ENCODE measurements at places on chromosomes 16 and 17.

DNA sequence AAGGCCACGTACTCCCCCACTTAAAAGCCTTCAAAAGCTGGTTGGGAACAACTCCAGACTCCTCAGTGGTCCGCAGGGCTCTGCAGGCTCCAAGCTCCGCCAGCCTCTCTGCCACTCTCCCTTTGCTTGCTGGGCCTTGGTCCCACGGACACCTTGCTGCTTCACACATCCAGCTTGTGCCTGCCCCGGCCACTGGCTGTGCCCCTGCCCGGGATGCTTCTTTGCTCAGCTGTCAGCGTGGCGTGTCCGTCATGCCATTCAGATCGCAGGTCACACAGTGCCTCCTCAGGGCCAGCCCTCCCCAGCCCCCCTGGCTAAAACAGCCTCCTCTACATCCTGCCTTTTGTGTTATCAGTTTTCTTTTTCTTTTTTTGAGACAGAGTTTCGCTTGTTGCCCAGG lies 11.8 kb downstream of the ASPHD1 start:
- no peak for DNase-seq

- no peak for DNase-seq
These were observed 619 bp upstream of the TMEM92 start for GRCh38 chr17:50273654-50274040.

DNA sequence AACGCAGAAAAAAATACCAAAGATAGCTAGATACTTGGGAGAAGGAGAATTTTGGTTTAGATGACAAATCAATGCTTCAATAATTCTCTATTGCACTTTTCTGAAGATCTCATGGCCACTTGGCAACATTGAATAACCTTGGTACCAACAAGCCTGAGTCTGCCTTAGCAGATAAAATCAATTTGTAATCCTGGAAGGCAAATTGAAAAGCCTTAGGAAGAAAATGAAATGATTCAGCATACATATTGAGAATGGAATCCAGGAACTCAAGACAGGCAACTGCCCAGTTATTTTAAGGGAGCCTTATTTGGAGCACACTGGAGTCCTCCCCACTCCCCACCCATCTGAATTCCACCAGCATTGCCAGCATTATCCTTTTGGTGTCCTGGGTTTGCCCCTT lies 109.3 kb upstream of the SOX9 start:
- no peak for DNase-seq

DNA sequence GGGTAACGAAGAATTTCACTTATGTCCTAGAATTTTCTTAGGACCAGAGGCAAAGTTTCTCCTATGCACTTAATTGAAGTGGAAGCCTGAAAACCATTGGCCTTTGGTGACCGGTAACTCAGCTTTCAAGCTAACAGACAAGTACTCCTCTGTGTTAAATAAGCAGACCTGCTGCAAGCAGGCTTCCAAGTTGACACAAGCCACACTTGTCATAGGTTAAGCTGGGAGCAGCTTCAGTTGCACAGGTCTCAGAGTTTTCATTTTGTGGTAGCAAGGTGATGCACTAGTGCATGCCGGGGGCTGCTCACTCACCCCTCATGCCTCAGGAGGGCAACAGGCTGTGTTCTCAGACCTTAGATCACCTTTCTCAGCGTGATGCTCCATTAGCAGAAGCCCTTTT lies 399.9 kb downstream of the UTP18 start:
- no peak for DNase-seq

- DNase-seq = peak; percentile 94
These were observed 218.5 kb upstream of the CIBAR2 start for GRCh38 chr16:85330694-85331188.

DNA sequence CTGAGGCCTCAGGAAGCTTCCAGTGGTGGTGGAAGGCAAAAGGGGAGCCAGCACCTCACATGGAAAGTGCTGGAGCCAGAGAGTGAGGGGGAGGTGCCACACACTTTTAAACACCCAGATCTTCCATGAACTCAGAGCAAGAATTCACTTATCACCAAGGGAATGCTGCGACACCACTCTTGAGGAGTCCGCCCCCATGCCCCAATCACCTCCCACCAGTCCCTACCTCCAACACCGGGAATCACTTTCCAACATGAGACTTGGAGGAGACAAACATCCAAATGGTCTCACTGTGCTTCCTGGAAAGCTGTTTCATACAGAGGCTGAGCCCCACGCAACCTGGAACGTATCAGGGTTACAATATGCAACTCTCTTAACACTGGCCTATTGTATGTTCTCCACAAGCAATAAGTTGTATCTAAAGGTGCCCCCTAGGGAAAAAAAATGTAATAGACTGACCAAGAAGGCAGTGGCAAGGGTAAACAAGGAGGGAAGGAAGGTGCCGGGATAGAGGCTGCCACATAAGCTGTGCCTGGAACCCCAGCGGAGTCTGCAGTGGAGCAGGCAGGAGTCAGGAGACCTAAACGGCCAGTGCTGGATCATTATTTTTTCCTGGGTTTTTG lies 106.7 kb upstream of the FOXF1 start:
- DNase-seq = peak; percentile 43

GRCh38 chr16:6375465-6376075 lies 957.1 kb upstream of the RBFOX1 start:
- DNase-seq = no peak

DNA sequence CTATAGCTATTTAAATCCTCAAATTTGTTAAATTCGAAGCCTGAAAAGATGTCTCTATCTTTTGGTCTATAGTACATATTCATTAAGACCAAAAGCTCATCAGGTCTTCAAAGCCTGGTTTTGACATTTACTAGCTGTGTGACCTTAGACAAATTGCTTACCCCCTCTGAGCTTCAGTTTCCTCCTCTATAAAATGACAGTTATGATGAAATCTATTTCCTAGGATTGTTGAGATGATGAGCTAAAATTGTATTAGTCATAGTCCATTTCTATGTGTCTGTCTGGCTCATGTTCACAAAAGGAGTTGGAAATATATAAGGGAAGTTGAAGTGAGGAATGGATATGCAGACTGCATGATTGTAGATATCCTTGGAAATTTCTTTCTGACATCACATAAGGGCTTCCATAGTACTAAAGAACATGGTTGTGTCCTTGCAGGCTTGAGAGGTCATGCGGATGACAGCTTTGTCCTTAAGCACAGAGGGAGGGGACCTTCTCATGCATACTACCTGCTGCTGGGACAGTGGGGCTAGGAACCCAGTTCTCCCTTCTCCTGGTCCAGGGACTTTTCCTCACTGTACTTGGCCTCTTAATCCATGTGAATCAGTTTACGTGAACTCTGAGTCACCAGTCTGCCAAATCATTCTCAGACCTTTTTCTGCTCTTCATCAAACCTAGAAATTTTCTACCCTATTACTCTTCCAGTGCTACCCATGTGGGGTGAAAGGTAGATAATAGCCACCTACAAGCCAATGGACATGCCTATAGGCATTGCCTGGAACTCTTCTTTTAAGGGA lies 487.5 kb upstream of the SALL1 start:
- peak; percentile 26 for DNase-seq

- no peak for DNase-seq
These were observed 127.7 kb downstream of the NTN1 start for GRCh38 chr17:9148905-9149525.

DNA sequence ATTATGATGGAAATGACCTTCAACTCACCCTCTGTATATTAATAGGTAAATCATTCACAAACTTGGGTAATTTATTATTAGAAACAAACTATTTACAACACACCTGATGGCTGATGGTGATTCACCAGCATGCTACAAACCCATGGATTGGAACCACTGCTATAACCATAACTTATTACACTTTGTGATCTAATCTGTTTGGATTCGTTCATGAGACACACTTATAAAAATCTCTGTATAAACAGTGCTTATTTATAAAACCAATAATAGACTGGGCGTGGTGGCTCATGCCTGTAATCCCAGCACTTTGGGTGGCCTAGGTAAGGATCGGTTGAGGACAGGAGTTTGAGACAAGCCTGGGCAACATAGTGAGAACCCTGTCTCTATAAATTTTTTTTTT lies 16.0 kb downstream of the SMIM36 start:
- DNase-seq = peak; percentile 16

DNA sequence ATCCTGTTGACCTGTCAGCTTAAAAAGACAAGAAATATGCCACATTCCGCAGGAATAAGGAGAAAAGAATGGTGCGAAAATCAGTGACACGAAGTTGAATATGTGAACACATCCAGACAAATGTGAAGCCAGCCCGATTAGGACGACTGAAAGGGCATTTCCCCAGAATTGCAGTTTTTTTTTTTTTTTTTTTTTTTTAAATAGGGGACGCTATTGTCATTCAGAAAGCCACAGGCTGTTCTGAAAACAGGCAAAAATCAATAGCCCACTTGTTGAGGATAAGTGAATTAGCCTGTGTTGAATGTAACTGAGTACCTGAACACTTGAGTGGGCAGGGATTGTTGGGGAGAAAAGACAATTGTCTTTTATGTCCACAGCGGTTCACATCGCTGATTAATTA lies 507.1 kb downstream of the WWOX start:
- DNase-seq = no peak

- peak; percentile 1 for DNase-seq
These were observed 405.0 kb downstream of the WWOX start for GRCh38 chr16:78504401-78504851.

- DNase-seq = no peak
These were observed 44.2 kb upstream of the ZNF423 start for GRCh38 chr16:49899991-49900695.

GRCh38 chr17:32873114-32873513 lies 3.8 kb downstream of the MYO1D start:
- no peak for DNase-seq
